ENCODE measurements at places on chromosomes 7 and 10.

GRCh38 chr10:69976795-69977546, 75.7 kb upstream of the MACROH2A2 start:
- DNase-seq = no peak

- no peak for DNase-seq
These were observed 9.5 kb downstream of the SLC13A1 start for GRCh38 chr7:123190109-123190831.

GRCh38 chr7:75604408-75604807, 112.3 kb downstream of the SPDYE5 start:
- no peak for DNase-seq

- no peak for DNase-seq
These were observed 196.8 kb downstream of the REEP3 start for GRCh38 chr10:63718006-63718405.

- no peak for DNase-seq
These were observed 34.6 kb downstream of the MGAM start for GRCh38 chr7:142030294-142030693.

- DNase-seq = no peak
These were observed 136.5 kb downstream of the EPC1 start for GRCh38 chr10:32210306-32211045.

All from posterior cingulate gyrus (tissue), 11 donors.